NB4 (cell line): ENCODE measurements at places on chromosomes 2 and 18.

GRCh38 chr2:129929321-129930290 lies 49.9 kb upstream of the RAB6C start:
- no peak for DNase-seq

DNA sequence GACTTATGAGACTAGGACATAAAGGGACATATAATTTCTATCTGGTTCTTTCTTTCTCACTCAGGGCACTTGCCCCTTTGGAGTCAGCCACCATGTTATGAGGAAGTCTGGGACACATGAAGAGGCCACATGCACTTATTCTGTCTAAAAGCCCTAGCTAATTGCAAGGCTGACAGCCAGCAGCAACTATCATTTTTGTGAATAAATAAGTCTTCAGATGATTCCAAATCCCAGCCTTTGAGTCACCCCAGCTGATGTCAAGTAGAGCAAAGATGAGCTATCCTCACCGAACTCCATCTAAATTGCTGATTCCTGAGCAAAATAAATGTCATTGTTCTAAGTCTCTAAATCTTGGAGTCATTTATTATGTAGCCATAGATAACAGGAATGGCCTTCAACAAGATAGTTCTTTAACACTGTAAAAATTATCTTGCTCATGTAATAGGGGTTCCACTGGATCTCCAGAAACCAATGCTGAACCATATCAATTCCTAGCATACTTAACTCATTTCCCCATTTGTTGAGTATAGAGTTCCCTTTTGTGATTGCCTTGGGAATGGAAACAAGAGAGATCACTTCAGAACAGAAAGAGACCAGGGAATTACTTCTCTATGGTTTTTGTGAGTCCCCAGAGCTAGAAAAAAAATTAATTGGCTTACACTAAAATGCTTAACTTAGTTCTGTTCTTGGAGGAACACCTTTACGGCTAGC lies 50.6 kb upstream of the FN1 start:
- DNase-seq = no peak

DNA sequence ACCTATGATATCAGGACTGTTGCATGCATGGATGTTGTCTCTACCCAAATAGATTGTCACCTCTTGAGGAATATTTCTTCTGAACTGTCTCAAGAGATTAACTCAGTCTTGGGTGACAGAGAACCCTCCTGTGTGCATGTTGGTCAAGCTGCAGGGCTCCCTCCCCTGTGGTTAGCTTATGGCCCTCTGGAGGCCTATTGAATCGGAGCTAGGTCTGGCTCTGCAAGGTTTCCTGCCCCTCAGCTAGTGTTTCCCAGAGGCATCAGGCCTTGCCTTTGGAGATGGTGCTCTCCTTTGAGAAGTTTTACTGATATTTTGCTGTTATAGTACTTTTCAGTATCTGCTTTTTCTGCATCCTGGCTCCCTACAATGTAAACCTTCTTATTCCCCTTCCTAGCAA lies 769.2 kb upstream of the FAM98A start:
- peak; percentile 40 for DNase-seq

GRCh38 chr2:120503206-120503792 lies 157.4 kb downstream of the INHBB start:
- DNase-seq = no peak

DNA sequence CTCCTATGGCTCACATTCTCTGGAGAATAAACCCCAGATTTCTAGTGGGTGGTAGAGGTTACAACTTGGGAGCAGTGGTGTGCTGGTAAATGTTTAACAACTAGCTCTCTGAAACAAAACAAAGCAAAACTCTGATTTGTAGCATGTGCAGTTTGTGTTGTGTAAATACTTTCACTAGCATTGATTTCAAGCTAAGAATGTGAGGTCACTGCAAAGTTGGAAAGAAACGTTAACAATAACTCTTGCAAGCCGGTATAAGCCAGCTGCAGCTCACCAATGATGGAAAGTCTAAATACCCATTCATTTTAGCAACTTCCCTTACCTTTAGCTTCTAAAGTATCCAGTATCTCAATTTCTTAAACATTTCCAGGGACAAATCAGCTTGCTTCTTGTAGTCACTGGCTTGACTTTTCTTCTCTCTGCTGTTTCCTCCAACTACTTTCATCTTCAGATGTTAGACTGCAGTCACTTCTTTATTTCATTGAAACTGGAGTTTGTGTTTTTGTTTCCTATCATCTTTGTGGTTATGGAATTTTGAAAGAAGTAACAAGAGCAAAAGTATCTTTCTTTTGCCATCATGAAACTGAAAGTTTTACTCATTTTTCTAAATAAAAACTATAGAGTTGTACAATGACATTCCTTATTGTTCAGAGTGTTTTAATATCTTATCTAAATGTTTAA lies 140.2 kb downstream of the PLCL1 start:
- DNase-seq = no peak

DNA sequence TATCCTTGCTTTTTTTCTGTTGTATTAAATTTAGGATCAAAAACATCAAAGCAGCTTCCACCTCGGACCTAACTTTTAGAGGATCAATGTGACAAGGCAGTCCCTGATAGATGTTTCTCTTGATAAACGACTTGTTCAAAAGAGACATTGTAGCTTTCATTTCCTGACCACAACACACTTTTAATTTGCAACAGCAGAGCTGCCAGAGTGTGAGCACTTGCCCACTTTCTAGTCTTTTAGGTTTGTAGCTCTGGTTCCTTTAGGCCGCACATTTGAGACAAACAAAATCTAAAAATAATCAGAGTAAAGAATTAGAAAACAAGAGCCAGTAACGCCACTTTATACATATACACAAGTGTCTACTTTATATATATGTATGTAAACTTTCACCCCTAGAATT lies 3.1 kb downstream of the FIGN start:
- DNase-seq = no peak

- peak; percentile 86 for DNase-seq
Observed at GRCh38 chr2:149167941-149168340, 129.4 kb downstream of the LYPD6B start.

- no peak for DNase-seq
Observed at GRCh38 chr18:58432050-58432727, 196.7 kb downstream of the ALPK2 start.

GRCh38 chr2:96485350-96485749 lies 19.8 kb downstream of the NEURL3 start:
- no peak for DNase-seq

GRCh38 chr18:79093986-79094385 lies 24.8 kb downstream of the ATP9B start:
- no peak for DNase-seq

DNA sequence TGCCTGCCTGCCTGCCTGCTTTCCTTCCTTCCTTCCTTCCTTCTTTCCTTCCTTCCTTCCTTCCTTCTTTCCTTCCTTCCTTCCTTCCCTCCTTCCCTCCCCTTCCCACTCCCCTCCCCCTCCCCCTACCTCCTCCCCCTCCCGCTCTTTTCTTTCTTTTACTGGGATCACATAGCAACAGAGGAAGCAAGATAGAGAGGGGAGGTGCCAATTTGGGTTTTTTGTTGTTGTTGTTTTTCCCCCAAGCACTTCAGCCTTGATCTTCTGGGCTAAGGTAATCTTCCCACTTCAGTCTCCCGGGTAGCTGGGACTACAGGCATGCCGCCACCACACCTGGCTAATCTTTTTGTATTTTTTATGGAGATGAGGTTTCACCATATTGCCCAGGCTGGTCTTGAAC lies 20.0 kb downstream of the PPM1B start:
- no peak for DNase-seq

- DNase-seq = no peak
Observed at GRCh38 chr2:797556-797955, 120.3 kb upstream of the TMEM18 start.

GRCh38 chr18:63553081-63553480 lies 10.9 kb downstream of the SERPINB12 start:
- DNase-seq = peak; percentile 87

DNA sequence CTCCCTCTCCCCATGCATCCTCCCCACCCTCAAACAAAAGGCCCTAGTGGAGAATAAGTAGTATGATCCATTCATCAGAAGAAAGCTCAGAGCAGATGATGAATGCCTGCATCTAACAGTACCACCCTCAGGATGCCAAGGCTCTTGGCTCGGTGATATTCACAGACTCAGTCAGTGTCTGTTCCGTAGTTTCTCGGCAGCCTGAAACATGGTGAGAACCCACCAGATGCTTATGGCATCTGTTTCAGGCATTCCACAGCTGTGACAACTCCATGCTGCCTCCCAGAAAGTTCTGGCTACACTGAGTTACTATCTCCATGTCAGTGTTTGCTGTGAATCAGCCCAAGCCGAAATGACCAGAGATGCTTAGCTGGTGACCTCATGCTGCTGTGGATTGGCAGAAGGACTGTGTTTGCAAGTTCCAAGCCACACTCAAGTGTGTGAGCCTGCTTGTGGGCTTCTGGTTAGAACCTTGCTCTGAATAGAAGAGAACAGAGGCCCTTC lies 83.9 kb downstream of the WDSUB1 start:
- no peak for DNase-seq

- DNase-seq = no peak
Observed at GRCh38 chr2:23625726-23626125, 240.7 kb downstream of the KLHL29 start.

GRCh38 chr2:6281524-6281923 lies 584.2 kb downstream of the CMPK2 start:
- no peak for DNase-seq

DNA sequence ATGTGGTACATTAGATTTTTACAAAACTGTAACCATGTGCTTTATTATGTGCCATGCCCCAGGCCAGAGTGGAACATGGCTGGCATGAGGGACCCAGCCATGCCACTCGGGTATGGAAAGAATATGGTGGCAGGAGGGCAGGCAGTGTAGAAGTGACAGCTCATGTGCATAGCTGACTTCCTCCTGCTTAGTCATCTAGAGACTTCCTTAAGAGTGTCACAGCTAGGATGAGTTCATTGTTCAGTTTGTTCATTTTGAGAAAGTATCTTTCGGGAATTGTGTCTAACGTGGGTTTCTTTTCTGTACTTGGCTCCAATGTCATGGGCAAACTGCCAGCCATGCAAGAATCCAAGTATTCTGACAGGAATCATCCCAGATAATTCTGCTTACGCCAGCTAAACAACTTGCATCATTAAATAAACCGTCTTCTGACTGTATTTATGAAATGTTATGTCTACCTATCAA lies 94.3 kb upstream of the ITGB6 start:
- peak; percentile 34 for DNase-seq

- DNase-seq = no peak
Observed at GRCh38 chr2:127652786-127653357, 6.9 kb downstream of the GPR17 start.

DNA sequence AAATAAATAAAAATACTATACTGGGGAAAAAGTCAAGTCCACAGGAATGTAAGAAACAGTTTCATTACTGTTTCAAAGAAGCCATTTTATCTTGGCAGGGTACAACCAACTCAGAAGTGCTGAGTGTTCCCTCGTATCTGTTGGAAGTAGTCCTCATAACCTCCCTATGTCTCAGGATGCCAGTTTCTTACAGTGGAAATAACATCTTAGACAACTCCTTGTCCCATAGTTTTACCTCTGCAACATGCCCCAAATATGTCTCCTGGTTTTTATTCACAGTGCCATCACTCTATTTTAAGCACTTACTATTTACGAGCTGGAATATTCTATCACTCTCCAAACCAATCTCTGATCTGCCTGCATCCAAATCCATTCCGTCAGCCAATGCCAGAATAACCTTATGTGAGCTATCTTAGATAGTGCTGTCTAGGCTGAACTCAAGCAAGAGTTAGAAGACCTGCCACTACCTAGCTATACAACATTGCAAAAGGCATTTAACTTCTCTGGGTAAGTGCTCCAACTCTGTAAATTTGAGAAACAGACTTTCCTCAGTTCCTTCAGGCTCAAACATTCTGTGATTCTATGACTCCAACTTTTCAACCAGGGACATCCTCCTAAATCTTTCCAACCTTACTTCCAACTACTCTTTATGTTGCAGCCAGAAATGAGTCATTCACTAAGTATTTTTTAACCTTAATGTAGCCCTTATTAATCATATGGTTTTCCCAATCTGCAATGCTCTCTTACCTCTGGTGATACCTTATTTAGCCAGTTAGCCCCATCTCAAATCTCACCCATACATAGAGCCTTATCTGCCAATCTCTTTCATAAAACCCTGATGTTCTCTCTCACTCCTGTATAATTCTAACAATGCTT lies 66.7 kb downstream of the RTN4 start:
- no peak for DNase-seq

- DNase-seq = no peak
Observed at GRCh38 chr2:211387734-211388133, 831.3 kb downstream of the CPS1 start.

GRCh38 chr2:143261986-143262385 lies 132.8 kb downstream of the ARHGAP15 start:
- peak; percentile 77 for DNase-seq

DNA sequence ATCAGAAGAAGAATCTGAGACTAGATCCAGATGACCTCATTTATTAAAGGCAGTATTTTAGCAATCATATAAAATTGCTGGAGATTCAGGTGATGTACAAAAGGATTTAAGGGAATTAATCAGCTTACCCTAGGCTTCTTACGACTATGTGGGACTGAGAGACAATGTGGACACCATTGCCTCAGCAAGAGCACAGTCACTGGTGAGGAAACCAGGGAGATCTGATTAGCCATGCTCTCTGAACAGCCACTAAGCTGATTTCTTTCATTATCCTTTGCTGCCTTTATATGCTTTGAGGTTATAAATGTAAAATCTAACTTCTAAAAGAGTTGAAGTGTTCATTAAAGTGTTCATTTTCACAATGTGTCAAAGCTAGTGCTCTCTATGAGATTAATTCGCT lies 22.7 kb upstream of the GULP1 start:
- DNase-seq = no peak

GRCh38 chr18:55778788-55779690 lies 191.0 kb upstream of the TCF4 start:
- peak; percentile 58 for DNase-seq

DNA sequence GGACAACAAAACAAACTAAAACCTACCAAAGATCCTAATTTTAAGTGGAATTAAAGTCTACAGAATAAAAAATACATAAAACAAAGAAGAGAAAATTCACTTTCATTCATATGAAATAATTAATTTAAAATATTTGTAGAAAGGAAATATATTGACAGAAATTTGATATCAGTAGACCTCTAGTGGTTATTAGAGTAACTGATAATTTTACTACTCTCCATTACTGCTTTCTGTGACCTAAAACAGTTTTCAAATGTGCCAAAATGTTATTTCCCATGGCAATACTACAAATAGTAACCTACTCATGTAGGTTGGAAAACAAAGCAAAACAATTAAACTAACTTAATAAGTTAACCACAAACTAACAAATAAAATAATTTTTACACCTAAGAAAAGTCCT lies 147.1 kb downstream of the NOL4 start:
- no peak for DNase-seq

DNA sequence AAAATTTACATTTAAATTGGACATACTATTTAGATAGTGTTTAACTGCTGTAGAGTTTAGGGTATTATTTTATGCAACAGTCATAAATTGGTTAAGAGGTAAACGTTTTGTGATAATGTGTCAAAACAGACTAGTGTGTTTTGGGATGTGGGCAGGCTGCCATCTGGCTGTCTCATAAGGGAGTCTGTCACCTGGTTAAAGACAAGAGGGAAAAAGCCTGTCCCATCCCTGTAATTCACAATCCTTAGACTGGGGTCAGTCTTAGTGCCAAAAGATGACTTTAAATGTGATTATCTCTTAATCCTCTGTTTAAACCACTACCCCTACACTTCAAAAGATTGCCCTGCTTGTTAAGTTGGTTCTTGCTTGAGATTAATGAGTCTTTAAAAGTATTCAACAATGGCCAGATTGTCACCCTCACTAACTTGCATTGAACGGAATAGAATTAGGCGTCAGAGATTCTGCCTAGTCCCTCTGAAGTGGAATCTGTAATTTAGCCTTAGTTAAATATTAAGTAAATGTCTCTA lies 59.2 kb downstream of the SGPP2 start:
- DNase-seq = peak; percentile 38

- DNase-seq = peak; percentile 20
Observed at GRCh38 chr18:57026316-57026715, 120.6 kb upstream of the BOD1L2 start.
